ENCODE measurements at places on chromosomes 6 and 20.

DNA sequence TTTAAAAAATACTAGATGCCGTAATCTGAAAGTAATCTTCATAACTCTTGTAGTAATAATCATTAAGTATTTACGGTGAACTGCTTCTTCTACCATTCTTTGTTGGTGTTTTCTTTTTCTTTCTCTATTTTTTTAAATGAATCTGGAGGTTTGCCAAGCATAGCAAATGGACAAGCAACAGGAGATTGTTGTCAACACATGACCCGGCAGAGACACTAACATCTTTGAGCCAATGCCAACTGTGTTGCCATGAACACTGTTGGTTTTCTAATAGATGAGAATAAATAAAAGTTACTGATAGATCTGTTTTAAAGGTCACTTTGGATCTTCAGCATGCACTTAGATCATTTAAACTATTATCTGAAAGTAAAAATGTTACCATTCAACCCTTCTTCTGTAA lies 523.6 kb upstream of the EYS start:
- no peak for DNase-seq

GRCh38 chr6:146240322-146240721 lies 211.5 kb downstream of the GRM1 start:
- DNase-seq, result no peak

GRCh38 chr20:63151554-63152321 lies 64.2 kb downstream of the YTHDF1 start:
- no peak for DNase-seq

DNA sequence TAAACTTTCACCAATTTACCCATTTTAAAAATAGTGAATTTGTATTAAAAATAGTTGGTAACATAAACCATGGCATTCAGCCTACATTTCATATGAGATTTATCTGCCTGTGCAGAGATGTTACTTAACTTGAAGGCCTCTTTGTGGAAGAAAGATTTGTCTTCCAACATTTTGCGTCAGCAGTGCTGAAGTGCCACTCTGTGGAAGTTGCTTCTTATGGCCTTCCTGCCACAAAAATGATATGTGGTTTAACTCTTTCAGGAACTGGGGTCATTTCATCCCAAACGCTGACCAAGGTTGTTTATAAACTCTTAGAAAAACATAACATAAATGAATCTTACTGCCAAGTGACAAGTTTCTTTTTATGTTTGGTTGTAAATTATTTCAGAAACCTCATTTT lies 246.8 kb downstream of the ARID1B start:
- no peak for DNase-seq

GRCh38 chr6:132490024-132490423 lies 22.9 kb downstream of the STX7 start:
- no peak for DNase-seq

DNA sequence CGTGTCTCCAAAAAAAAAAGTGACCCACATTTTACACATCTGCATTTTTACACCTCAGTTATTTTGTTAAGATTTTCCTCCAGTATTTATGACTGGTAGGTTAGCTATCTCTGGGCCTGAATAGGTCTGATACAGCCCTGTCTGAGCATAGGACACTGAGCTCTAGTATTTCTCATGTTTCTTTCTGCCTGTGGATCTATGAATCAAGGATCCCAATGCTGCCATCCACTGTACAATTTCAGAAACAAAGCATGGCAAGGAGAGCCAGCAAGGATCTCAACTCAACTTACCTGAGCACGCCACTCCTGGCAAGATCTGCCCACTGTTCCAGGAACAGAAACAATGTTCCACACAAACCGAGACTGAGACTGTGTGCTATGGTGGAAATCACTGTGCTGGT lies 36.4 kb upstream of the ENPP5 start:
- DNase-seq, result no peak

DNA sequence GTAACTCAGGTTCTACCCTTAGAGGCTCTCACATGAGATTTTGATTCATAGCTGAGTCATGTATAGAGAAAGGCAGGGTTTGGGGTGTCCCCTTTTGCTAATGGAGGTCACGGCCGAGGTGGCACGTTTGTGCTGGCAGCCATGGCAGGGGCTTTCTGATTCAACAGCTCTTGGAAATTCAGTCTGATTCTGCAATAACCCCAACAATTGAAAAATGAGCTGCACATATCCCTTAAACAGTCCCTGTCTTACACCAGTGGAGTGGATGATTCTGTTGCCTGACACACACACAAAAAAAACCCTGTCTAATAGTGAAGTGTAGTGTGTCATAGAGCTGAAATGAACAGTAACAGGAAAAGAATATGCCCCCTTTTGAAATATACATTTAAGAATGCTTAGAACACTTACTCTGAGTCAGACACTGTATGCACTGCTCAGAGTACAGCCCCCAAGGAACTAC lies 40.4 kb upstream of the ARG1 start:
- DNase-seq, result peak; percentile 41

- no peak for DNase-seq
Observed at GRCh38 chr6:36197739-36198221, 1.2 kb downstream of the BRPF3 start.

GRCh38 chr20:22562620-22563019 lies 21.8 kb downstream of the FOXA2 start:
- DNase-seq, result no peak

GRCh38 chr6:43933148-43933885 lies 163.3 kb downstream of the VEGFA start:
- no peak for DNase-seq

- no peak for DNase-seq
Observed at GRCh38 chr6:96236471-96236870, 220.7 kb downstream of the FUT9 start.

DNA sequence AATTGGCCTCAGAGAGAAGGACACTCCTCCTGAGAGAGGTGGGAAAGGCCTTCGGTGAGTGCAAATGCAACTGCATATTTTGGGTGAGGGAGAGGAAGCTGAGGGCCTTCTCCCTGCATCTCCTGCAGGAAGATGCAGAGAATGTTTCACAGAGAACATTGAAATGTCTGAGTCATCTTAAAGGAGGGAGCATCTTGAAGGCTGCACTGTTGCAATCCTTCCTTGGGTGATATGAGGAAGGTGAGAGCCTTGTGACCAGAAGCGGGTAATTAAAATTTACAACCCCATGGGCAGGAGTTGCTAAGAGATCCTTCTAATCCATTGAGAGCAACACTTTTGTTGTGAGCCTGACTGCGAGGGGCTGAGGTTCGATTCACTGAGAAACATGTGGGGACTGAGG lies 375.7 kb upstream of the MARCKS start:
- DNase-seq, result no peak

DNA sequence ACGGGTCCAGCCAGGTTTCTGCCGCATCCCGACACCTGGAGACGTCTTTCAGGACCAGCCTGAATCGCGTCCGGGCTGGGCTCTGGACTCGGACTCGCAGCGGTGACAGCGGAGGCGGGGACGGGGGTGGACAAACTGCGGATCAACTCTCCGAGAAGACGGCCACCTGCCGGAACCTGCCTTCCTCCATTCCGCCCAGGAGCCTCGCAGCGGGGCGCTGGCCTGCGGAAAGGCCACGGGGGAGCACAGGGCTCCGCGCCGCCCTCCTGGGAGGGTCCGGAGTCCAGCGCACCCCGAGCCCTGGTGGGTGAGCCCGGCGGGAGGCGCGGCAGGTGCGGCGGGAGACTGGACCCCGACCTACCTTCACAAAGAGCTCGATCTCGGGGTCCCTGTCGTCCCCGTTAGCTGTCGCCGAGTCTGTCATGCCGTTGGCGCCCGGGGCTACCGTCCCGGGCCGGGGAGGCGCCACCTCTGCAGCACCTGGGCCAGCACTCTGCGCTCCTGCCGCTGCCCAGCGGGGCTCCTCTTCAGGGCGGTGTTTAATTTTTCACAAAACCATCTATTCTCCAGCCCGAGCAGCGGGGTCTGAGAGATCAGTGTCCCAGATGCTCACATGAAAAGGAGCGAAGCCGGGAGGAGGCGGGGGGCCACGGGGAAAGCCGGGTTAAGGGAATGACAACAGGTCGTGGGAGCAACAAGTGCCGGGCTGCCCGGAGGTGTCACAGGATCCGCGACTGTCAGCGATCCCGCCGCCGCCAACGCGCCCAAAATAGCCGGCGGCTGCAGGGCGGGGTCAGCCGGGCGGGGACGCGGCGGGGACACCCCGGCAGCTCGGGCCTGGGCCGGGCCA lies at the start of gene CLIC5:
TSS of gene CLIC5 (minus strand) at position 742 of the 850 bp plus-strand sequence. CDS start at position 424, 318 bp downstream.
- no peak for DNase-seq

- no peak for DNase-seq
Observed at GRCh38 chr20:7505835-7506221, 434.4 kb downstream of the HAO1 start.

DNA sequence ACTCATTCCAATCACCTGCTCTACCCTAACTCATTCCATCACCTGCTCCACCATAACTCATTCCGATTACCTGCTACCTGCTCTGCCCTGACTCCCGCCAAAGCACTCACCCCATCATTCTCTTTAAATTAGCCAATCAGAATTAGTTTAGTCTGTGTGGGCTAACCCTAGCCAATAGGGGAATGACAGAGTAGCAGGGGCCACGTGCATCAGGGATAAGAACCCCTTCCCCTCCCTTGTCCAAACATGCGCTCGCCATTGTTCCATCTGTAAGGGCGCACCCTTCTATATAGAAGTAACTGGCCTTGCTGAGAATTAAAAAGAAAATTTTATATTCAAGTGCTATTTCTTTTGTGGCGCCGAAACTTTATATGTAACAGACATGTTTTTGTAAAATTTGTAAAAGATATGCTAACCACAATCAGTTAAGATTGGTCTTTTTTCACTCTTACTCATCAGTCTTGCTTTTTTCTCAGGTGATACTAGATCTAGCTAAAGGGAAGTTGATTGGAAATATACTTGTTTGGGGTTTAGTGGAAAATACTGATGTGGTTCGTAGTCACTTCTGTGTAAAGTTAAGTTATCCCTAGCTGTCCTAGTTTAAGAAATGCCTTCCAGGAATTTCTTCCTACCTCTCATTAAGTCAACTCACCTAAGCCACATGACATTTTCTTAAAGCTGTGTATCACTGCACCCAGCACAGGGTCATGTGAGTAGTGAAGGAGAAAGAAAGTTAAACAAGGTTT lies 16.5 kb downstream of the RTN4IP1 start:
- DNase-seq, result no peak

DNA sequence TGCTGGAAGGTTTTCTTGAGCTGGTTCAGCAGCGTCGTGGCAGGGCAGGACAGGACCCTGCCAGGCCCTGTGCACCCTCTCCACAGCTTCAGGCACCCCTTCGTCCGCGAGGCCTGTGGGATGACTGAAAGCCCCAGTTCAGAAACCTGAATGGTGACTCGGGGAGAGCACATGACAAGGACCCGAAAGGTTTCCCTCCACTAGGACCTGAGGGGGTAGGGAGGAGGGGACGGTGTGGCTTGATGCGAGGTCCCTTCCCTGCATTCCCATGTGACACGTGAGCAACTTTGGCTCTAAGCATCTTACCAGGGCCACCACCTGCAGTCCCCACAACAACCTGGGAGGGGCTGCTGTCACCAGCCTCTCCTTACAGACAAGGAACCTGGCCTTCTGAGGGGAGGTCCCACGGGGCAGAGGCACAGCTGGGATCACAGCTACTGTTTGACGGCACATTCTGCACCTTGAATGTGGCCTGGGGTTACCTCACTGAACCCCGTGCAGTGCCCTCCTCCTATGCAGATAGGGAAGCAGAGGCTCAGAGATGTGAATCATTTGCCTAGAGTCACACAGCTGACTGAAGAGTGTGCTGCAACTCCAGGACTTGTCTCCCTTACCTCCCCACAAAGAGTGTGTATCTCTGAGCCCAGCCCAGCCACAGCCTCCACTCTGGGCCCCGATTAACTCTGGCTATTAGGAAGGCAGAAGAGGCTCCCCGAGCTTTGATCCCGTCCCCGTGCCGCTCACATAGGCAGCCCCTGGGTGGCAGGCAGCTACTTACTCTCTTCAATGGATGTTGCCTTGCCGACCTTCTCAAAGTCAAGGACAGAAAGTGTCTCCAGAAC lies 84.6 kb downstream of the PTPN1 start:
- DNase-seq, result no peak

DNA sequence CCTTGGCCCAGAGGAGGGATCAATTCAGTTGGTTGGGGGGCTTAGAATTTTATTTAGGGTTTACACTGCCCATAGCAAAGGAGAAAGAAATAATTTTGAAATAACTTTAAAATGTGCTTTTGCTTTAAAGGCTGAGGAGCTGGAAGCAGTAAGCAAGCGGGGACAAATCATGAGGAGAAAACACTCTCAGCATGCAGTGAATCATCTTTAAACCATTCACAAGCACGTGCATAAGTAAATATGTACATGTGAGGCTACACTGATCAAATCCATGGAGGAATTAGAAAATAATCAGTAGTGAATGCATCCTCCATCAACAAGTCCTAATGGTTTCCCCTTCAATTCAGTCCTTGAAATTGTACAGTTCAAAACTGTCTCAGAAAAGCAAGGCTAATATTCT lies 181.0 kb downstream of the MTFR2 start:
- no peak for DNase-seq

DNA sequence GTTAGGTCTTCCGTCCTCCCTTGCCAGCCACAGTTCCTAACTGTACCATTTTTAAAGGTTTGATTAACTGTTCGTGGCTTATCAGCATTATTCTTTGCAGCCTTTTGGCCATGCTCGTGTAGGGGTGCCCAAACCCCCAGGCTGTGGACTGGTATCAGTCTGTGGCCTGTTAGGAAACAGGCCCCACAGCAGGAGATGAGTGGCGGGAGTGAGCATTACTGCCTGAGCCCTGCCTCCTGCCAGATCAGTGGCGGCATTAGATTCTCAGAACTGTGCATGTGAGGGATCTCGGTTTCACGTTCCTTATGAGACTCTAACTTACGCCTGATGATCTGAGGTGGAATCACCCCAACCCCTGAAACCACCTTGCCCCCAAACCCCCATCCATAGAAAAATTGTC lies 79.3 kb downstream of the TBC1D7 start:
- no peak for DNase-seq

DNA sequence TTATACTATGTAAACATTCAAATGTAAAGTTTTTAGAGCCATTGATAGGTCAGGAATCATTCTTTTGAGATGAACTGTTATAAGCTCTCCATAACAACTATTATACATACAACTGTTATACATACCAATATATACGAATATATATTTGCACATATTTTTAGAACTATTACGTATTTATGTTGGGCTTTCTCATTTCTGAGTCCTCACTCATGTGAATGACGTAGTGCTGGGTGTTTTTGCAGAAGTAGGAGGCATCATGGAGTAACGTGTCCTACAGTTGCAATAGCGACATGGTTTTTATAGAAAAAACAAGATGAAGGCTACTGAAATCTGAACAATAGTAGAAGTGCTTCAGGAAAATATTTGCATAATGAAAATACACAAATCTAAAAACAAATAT lies 36.4 kb upstream of the ADGRF4 start:
- no peak for DNase-seq

GRCh38 chr6:163602851-163603250 lies 188.3 kb downstream of the QKI start:
- DNase-seq, result no peak
